ENCODE measurements at places on chromosomes 12 and 14. TPM values are rescaled to one million over a fixed set of nuclear protein-coding genes. Genes with fewer than 3 reads are reported as not detected.

The RERG gene
- 34.6 TPM for polyA plus RNA-seq

The ATG2B gene
- 26.8 TPM for polyA plus RNA-seq

The VRK1 gene
- 25.7 TPM for polyA plus RNA-seq

The LRP1-AS gene
- polyA plus RNA-seq: not detected

DNA sequence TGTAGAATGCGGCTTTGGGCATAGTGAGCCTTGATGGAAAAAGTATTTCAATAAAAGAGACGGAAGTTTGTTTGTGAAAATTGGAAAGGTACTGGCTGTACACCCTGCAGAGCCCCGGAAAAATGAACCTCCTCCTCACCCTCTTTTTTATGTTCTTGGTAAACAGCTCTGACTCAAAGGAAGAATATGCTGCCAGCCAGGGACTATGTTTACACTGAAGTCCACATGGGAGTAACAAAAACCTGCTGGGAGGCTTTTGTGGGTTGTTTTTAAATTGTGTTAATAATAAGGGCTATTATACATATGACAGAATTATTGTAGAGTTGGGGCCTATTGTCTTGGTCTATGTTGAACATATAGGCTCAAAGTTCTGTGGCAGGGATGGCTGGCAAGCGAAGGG, 70.7 kb downstream of the TTC8 start:
- DNase-seq: no peak

DNA sequence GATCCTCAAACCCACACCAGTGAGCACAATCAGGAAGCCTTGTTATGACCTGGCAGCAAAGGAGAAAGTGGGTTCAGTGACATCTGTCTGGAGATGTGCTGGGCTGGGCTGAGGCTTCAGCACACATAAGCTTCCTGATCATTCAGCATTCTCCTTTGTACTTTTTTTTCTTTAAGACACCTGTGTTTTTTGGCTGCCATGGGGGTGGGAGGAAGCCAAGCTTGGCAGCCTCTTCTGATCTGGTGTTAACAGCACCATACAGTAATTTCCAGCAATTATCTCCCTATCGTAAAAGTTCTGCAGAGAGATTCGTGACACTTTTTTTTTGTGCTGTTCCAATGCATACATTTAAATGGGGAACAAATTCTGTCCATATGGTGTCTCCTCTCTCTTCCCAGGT, 38.9 kb upstream of the RASSF3 start:
- DNase-seq: no peak

- DNase-seq: no peak
These were observed 2.4 kb downstream of the EMP1 start for GRCh38 chr12:13198876-13199275.

DNA sequence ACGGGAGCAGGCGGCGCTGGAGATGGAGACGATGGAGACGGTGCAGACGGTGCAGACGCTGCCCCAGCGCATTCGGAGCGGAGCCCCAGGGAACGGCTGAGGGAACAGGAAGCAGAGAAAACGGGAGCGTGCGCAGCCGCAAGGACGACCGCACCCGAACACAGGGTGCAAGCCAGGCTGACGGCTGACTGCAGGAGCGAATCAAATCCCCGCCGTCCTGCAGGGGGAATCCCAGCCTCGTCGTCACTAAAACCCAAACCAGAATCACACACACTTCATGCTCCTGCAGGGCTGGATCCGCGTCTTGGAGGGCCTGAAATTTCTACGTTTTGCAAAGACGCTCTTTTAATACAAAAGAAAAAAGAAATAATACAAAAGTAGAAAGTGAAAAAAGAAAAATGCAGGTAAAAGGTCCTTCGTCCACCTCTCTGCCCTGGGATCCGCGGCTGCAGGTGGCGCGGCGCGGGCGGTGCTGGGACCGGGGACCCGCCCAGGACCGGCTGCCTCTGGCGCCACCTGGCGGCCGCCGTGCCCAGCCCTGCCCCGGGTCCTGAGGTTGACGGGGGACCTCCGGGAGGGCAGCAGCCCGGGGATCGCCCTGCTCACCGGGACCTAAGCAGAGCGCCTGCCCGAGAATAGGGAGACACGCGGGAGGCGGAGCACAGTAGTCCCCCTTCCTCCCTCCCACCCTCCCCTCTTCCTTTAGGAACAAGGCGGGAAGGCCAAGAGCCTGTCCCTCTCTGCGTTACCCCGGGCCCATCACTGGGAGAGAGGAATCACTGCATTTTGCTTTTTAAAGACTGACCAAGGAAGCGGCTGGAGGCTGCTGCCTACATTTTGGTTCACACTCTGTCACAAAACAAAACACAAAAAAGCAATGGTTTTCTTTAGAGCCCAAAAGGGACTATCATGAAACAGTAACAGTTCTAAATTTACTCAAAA, 20.1 kb downstream of the STX2 start:
- no peak for DNase-seq

GRCh38 chr12:114924946-114925475, 241.0 kb upstream of the TBX3 start:
- no peak for DNase-seq

GRCh38 chr12:30568453-30568852, 127.2 kb downstream of the IPO8 start:
- DNase-seq: no peak

GRCh38 chr14:93100570-93100969, 15.2 kb downstream of the ITPK1 start:
- DNase-seq: no peak

DNA sequence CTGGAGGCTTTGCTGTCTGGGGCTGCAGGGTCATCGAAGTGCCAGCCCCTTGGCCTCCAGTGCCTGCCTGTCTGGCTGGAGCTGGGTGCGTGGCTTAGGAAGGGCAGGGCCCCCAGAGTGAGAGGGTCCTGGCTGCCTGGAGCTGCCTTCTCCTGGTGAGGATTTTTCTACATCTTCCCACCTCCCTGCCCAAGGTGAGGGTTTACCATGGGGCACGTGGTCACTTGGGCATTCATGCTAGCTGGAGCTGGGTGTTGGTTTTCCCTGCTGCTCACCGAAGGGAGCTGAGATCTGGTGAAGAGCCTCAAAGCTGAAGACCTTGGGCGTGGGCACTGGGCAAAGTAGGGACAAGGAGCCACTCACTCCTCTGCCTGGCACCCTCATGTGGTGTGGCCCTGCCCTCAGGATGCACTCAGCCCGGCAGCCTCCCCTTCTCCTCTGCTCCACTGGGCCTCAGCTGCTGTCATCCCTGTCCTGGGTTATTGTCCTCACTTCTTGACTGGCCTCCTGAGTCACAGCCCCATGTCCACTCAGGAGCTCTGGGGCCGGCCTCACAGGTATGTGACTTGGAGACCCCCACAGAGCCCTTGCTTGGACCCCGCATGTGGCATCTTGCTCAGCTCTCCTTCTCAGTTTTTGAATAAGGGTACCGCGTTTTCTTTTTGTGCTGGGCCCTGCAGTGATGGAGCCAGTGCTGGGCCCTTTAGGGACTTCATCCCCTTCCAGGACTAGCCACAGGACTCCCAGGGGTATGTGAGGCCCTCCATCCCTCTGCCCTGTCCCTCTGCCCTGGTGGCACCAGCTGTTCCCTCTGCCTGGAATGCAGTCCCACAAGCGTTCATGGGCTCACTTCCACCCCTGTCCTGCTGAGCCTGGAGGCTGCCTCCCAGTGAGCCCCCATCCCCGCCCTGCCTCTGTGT, 1.6 kb downstream of the CEP170B start:
- no peak for DNase-seq

GRCh38 chr12:54036620-54037359, 3.9 kb downstream of the HOXC5 start:
- no peak for DNase-seq
